ENCODE measurements at places on chromosomes 2 and 18. TPM values are rescaled to one million over a fixed set of nuclear protein-coding genes. Genes with fewer than 3 reads are reported as not detected.

GRCh38 chr2:217559084-217559483, 443.7 kb downstream of the TNS1 start:
- H3K27me3 ChIP-seq, result no peaks in the 10 kb centered on the region
- H3K4me1 ChIP-seq, result peaks cover 45% of the 10 kb centered on the region
- no peak overlapping the region for H3K27ac ChIP-seq
- H3K4me3 ChIP-seq, result no peak overlapping the region

DNA sequence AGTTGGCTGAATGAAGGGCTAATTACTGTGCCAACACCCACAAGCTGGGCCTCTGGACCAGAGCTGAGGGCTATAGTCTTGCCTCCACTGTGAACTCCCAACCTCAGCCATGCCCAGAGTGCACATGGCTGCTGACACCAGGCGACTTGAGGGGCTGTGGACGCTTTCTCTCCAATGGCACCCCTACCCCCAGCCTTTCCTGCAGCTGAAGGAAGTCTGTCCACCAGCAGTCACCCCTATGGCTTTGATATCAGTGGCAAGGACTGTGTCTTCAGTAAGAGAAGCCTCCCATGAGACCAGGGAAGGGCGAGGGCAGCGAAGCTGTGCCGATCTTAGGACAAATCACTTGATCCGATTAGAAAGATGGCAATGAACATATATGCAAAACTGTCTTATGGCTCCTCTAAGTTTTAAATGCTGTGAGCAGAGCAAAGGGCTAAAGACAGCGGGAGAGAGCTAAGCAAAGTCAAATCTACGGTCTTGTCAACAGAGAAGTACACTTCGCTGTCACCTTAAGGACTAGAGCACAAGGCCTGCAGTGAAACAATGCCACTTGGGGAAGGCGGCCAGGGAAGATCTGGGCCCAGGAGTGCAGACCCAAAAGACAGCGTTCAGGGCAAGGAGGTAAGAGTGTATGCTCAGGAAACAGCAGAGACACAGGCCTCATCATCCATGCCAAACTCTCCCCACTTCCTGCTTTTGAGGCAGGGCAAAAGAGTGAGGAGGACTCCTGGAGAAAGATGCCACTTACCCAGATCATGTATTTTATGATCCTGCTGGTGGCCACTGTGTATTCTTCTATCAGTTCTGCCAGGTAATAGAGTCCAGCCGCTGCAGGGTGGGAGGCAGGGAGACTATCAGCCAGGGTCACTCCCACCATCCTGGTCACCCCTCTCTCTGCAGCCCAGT, 1.5 kb downstream of the TEX261 start:
- peaks cover 26% of the 10 kb centered on the region for H3K36me3 ChIP-seq
- H3K4me1 ChIP-seq, result no peaks in the 10 kb centered on the region
- H3K27me3 ChIP-seq, result no peaks in the 10 kb centered on the region
- peak; percentile 40 for DNase-seq
- no peak overlapping the region for H3K27ac ChIP-seq

DNA sequence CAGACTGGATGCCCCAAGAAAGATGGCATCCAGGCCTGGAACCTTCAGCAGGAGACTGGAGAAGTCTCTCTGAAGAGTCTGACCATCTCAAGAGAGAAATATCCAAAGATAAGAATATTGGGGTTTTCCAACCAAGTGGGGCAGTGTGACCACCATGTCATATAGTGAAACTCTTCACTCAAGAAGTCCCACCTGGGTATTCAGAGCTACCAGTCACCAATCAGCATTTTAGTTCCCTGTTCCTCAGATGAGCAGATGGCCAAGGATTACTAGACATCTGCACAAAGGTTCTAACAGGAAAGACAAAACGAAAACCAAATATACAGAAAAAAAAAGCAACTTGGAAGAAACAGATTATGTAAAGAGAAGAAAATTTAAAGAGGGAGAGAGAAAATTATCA, 38.5 kb upstream of the CXCR4 start:
- no peaks in the 10 kb centered on the region for H3K36me3 ChIP-seq
- H3K27me3 ChIP-seq, result no peaks in the 10 kb centered on the region
- no peaks in the 10 kb centered on the region for H3K4me1 ChIP-seq
- no peak overlapping the region for H3K4me3 ChIP-seq
- DNase-seq, result no peak
- H3K27ac ChIP-seq, result no peak overlapping the region

Gene SCN7A
- 0.23 TPM for polyA plus RNA-seq

- no peak for DNase-seq
- H3K4me1 ChIP-seq, result peaks cover 43% of the 10 kb centered on the region
- H3K27ac ChIP-seq, result peak overlapping the region; percentile 83
- H3K27me3 ChIP-seq, result no peaks in the 10 kb centered on the region
Observed at GRCh38 chr2:208253600-208254117, 1.2 kb downstream of the IDH1 start.

DNA sequence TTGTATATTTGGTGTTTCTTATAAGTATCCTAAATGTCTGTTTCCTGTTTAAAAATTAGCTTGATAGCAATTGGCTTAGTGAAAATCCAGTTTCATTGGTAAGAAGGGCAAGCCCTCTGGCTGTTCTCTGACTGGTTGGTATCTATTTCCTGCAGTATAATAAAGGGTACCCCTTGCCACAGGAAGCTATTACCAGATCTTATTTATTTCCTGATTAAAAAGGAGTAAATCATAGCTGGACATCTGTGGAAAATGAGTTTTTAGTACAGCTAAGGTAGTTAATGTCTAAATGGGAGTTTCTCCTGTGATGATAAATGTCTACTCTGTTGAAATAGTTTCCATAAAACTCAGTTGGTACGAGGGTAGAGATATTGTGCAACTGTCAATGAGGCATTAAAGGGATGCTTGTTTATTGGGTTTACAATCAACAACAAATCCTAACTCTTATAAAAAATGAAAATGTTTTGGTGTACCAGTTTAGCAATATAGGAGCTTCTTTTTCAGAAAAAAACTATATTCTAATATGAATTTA, 58.7 kb downstream of the FASTKD2 start:
- no peak overlapping the region for H3K27ac ChIP-seq
- no peak overlapping the region for H3K4me3 ChIP-seq
- H3K4me1 ChIP-seq, result peaks cover 10% of the 10 kb centered on the region
- H3K36me3 ChIP-seq, result no peaks in the 10 kb centered on the region

Gene SEMA4C
- 7.9 TPM for polyA plus RNA-seq

Gene SERPINB3
- 0.04 TPM for polyA plus RNA-seq

- no peaks in the 10 kb centered on the region for H3K27me3 ChIP-seq
- DNase-seq, result no peak
- no peak overlapping the region for H3K4me3 ChIP-seq
- no peak overlapping the region for H3K27ac ChIP-seq
Observed at GRCh38 chr2:8036366-8036765, 645.5 kb upstream of the ID2 start.

Gene ST8SIA3
- 0.25 TPM for polyA plus RNA-seq

GRCh38 chr2:136130511-136130910, 12.6 kb upstream of the CXCR4 start:
- DNase-seq, result no peak
- H3K27ac ChIP-seq, result no peak overlapping the region
- no peak overlapping the region for H3K4me3 ChIP-seq
- peaks cover 8% of the 10 kb centered on the region for H3K4me1 ChIP-seq

DNA sequence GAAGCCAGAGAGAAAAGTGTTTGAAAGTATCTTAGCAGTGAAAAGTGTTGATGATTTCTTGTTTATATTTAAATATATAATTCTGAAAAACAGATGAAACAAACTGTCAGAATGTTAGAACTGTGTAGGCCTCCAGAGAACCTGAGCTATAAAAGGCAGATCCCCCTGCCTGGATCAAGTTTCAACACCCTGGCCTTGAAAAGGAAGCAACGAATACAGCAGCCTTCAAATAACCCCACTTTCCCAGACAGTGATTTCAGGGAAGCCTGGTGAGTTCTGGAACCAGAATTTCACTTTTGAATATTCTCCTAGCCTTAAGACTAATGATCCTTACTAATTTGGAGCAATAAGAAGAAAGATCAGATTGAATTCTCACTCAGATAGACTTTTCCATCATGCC, 13.3 kb upstream of the TRIM43 start:
- H3K27me3 ChIP-seq, result no peaks in the 10 kb centered on the region
- DNase-seq, result no peak
- H3K27ac ChIP-seq, result no peak overlapping the region
- H3K36me3 ChIP-seq, result no peaks in the 10 kb centered on the region
- no peak overlapping the region for H3K4me3 ChIP-seq

- peak overlapping the region; percentile 62 for H3K27ac ChIP-seq
- H3K4me3 ChIP-seq, result no peak overlapping the region
- peak; percentile 90 for DNase-seq
- peaks cover 8% of the 10 kb centered on the region for H3K4me1 ChIP-seq
- no peaks in the 10 kb centered on the region for H3K36me3 ChIP-seq
Observed at GRCh38 chr18:24075767-24076597, 61.4 kb downstream of the TTC39C start.

DNA sequence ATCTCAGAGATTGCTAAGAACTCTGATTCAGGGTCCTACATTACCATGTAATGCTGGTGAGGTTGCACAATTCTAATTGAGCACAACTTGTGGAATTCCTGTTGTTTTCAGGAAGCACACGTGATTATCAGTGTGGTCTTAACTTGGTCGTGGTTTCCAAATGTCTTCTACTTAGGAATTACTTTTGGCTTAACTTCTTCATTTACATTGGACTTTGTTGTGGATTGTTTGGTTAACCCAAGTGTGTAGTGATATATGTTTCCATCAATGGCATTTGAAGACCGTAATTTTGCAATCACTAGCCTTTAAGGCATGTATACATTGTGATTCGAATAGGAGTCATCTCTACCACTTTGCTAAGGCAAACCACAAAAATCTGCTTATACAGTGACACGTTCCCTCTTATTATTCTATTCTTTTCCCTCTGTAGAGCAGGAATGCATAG, 373.3 kb downstream of the IRS1 start:
- no peak for DNase-seq
- H3K27ac ChIP-seq, result no peak overlapping the region
- no peaks in the 10 kb centered on the region for H3K27me3 ChIP-seq
- peaks cover 17% of the 10 kb centered on the region for H3K4me1 ChIP-seq
- no peaks in the 10 kb centered on the region for H3K36me3 ChIP-seq

GRCh38 chr2:218894880-218895157, 14.2 kb downstream of the WNT10A start:
- peaks cover 81% of the 10 kb centered on the region for H3K27me3 ChIP-seq
- no peak overlapping the region for H3K4me3 ChIP-seq
- DNase-seq, result no peak
- no peaks in the 10 kb centered on the region for H3K36me3 ChIP-seq
- no peak overlapping the region for H3K27ac ChIP-seq

- H3K27me3 ChIP-seq, result no peaks in the 10 kb centered on the region
- H3K27ac ChIP-seq, result no peak overlapping the region
- DNase-seq, result no peak
- no peaks in the 10 kb centered on the region for H3K4me1 ChIP-seq
- no peaks in the 10 kb centered on the region for H3K36me3 ChIP-seq
Observed at GRCh38 chr2:148926981-148927401, 52.0 kb downstream of the KIF5C start.

DNA sequence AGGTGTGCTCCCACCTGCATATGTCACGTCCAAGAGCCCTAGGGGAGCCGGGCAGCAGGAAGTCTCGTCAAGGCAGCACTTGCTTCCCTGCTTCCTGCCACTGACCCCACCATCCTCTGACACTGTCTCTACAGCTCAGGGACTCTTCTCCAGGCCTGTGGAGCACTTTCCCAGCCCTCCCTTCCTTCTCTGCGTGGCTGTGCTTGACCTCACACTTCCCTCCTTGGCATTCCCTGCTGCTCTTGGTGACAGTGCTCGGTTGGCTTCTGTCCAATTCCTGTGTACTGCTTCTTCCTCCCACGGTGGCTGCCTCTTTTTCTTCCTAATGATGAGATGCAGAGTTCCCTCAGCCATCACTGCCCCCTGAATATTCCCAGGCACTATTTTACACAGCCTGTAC, 2.8 kb downstream of the CIDEA start:
- H3K27ac ChIP-seq, result no peak overlapping the region
- H3K4me3 ChIP-seq, result no peak overlapping the region
- no peak for DNase-seq
- H3K36me3 ChIP-seq, result no peaks in the 10 kb centered on the region

- peak within 1 kb of the TSS; percentile 32 for H3K4me3 ChIP-seq
- no peak for DNase-seq
- no peaks in the 10 kb centered on the region for H3K36me3 ChIP-seq
- H3K4me1 ChIP-seq, result peaks cover 15% of the 10 kb centered on the region
Observed at GRCh38 chr2:98346311-98347236, at the start of gene CNGA3. CNGA3 (plus strand) TSS chr2:98346456; CDS start chr2:98369976, 23,520 bp downstream.

Gene GKN1
- polyA plus RNA-seq, result 78.7 TPM

DNA sequence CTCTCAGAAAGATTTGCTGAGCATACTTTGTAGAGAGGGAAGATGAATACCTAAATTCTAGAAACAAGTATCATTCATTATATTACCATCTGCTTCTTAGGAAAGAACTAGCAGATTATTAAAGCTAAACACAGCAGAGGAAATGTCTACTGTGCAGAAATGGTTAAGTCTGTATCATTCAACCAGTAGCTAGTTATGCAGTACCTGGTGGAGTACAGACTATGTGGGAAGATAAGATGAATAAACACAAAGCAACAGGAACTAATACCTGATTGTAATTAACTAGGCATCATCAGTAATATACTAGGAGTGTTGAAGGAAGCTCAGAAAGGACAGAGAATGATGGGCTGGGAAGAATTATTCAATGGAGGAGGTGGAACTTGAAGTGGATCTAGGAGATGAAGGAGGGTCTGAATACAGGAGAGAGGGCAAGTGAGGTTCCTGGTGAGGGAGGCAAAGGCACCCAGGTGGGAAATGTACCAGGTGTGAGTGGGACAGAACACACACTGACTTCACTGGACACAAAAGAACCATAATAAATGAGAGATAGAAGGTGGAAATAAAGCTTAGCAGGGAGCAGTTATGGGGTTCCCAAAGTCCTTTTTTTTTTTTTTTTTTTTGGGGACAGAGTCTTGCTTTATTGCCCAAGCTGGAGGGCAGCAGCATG, 9.5 kb downstream of the WDFY1 start:
- H3K4me1 ChIP-seq, result no peaks in the 10 kb centered on the region
- H3K27ac ChIP-seq, result no peak overlapping the region
- H3K4me3 ChIP-seq, result no peak overlapping the region
- no peaks in the 10 kb centered on the region for H3K36me3 ChIP-seq

GRCh38 chr2:208020253-208020652, 5.1 kb downstream of the PLEKHM3 start:
- no peak overlapping the region for H3K4me3 ChIP-seq
- no peaks in the 10 kb centered on the region for H3K27me3 ChIP-seq
- no peak for DNase-seq
- H3K36me3 ChIP-seq, result no peaks in the 10 kb centered on the region
- no peak overlapping the region for H3K27ac ChIP-seq

DNA sequence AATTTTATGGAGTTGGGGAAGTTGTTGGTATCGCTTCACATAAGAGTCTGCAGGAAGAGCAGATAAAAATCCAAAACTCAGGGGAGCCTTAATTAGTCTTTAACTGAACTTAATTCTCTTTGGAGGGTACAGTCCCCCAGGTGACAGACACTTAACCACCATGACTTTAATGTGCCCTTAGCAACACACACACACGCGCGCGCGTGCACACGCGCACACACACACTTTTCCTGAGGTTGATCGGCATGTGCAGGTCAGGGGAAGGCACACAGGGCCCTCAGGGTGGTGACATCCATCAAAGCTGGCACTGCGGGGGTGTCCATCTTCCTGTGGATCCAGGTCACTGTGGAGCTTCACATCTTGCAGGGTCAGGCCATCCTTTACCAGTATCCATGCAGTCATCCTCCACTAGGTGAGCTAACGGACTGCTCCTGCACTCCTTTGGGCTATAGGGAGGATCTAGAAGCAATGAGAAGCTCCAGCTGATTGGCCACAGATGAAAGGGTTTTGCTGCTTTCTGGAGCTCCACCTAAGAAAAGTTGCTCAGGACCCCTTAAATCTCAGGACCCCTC, 21.9 kb upstream of the NCK2 start:
- H3K4me3 ChIP-seq, result no peak overlapping the region
- H3K27ac ChIP-seq, result no peak overlapping the region
- no peaks in the 10 kb centered on the region for H3K4me1 ChIP-seq
- no peaks in the 10 kb centered on the region for H3K36me3 ChIP-seq

GRCh38 chr2:43939695-43940256, 56.0 kb downstream of the LRPPRC start:
- no peak for DNase-seq
- no peaks in the 10 kb centered on the region for H3K27me3 ChIP-seq
- H3K4me3 ChIP-seq, result no peak overlapping the region
